ENCODE measurements at places on chromosomes 7 and 10.

DNA sequence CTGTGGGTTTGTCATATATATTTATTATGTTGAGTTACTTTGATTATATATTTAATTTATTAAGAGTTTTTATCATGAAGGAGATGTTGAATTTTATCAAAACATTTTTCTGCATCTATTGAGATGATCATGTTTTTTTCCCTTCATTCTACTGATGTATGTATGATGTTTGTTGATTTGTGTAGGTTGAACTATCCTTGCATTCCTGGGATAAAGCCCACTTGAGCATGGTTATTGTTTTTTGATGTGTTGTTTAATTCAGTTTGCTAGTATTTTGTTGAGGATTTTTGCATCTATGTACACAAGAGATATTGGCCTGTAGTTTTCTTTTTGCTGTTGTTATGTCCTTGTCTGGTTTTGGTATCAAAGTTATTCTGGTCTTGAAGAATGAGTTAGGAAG is 31.1 kb downstream of the SCART1 start:
- no peak for DNase-seq

DNA sequence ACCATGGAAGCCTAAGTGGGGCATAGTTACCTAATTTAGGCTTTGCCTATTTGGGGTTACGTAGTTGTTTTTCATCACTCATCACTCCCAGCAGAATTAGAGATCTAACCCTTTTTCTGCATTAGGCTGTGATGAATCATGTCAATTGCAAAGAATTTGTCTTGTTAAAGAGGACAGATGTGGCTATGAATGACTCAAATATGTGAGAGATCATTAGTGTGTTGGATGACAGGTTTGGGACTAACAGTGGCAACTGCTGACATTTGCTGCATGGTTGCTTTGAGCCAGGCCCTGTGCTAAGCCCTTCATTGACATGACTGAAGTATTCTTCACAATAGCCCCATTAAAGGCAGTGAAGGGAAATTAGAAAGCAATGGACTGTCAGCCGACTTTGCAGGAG is 83.4 kb upstream of the BMPER start:
- no peak for DNase-seq

DNA sequence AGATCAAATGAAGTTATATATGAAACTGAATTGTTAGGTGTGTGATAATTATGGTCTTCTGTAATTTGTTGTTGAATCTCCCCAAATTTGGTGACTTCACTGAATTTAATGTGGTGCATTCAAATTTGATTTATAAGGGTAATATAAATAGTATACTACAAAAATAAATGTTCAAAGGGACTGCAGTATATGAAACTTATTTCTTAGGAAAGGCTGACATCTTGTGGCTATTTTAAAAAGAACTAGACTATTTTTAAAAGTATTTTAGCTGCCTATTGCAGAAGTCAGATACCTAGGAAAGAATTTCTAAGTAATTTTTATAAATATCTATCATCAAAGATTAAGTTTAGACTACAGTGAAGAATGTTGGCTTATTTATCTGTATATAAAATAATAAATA is 36.6 kb downstream of the ATRNL1 start:
- no peak for DNase-seq

- DNase-seq = no peak
These were observed 6.7 kb downstream of the FAM180A start for GRCh38 chr7:135741905-135742304.

- no peak for DNase-seq
These were observed 6.5 kb upstream of the RBM20 start for GRCh38 chr10:110637558-110638053.

Measured in T follicular helper cell (primary cell).